Stimulated activated CD4-positive, alpha-beta T cell treated with anti-CD3 and anti-CD28 coated beads, Interleukin-2, amount 100 ng/mL, for 24 hours (primary cell): ENCODE measurements at places on chromosomes 3 and 15.

DNA sequence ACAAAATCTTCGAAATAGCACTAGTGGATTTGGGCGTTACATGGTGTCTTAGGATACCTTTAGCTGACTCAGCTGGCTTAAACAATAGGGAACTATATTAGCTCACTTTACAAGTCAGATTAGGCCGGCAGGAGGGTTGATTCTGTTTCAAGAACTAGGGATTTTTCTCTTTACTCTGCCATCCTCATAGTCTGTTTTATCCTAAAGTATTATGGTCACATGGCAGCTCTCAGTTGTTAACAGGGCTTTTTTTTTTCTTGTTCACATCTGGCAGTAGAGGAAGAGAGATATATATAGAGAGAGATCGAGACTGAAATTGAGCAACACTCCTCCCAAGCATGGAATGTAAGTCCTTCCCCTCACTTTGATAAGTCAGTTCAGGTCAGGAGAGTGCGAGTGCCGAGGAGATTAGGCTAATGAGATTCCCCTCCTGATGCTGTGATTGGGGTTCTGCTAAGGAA is 32.9 kb downstream of the CHP1 start:
- no peak for DNase-seq

- DNase-seq = no peak
These were observed 19.8 kb upstream of the LOXL1 start for GRCh38 chr15:73906346-73907034.

DNA sequence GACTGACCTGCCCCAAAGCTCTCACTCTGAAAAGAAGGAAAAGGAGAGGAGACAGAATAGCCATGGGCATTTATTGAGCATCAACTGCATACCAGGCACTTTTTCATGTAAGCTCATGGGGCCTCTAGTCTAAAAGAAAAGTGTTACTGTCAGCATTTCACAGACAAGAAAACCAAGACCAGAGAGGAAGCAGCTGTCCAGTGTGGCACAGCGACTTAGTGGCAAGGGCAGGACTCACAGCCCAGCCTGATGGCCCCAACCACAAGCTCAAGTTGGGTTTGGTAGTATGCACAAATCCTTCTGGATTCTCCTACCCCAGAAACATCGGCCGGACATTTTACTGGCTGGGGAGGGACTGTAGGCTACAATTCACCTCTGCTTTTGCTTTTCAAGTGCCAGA is 5.8 kb downstream of the EFCC1 start:
- DNase-seq = no peak

DNA sequence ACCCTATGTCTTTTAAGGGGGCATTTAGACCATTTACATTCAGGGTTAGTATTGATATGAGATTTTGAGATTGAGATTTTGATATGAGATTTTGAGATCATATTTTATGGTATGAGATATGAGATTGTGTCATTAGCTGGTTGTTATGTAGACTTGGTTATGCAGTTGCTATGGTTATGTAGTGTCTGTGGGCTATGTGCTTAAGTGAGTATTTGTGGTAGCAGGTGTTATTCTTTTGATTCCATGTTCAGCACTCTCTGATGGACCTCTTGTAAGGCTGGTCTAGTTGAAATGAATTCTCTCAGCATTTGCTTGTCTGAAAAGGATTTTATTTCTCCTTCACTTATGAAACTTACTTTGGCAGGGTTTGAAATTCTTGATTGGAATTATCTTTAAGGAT is 225.4 kb downstream of the SATB1 start:
- DNase-seq = no peak

GRCh38 chr3:158352551-158352950 is 218.4 kb upstream of the MLF1 start:
- no peak for DNase-seq

DNA sequence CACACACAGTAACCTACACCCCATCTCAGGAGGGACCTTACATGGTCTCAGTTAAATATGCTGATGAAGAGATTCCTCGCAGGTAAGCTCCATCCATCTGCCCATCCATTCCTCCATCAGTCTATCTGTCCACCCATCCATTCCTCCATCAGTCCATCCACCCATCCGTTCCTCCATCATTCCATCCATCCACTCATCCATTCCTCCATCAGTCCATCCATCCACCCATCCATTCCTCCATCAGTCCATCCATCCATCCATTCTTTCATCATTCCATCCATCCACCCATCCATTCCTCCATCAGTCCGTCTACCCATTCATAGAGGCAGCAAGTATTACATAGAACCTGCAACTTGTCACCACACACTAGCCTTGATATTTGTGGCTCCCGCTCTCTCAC is 77.9 kb downstream of the DNASE1L3 start:
- DNase-seq = no peak

DNA sequence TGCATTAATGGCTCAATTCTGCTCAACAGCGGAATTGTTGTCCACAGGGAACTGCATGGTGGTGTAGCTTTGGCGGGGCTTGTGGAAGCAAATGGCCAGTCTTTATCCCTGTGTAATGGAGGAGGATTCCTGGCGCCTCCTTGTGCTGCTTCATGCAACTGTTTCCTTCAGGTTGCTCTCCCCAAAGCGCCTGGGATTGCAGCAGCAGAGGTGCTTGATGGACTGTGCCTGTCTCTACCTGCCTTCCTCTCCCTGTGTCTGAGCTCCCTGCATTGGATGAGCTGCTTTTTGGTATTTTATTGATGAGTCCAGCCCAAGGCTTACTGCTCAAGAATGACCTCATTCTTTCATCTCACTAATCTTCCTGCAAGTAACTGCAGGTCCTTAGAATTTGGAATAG is 72.9 kb upstream of the NDN start:
- DNase-seq = no peak

DNA sequence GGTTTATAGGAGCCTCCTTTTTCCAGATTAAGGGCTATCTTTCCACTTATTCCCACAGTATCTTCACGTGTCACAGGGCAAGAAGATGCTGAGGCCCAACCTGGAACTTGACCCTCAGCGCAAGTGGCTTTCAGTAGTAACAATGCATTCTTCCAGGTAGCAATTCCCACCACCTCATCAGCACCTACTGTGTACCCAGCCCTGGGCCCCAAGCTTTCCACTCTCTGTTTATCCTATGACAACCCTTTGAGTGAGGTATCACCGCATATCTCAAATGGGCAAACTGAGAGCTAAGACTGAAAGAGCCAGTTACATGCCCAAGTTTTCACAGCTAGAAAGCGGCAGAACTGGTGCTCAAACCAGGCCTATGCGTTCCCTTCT is 88.2 kb downstream of the CPN2 start:
- DNase-seq = no peak

GRCh38 chr15:101676921-101677329 is 24.7 kb upstream of the TM2D3 start:
- no peak for DNase-seq

GRCh38 chr15:93241696-93242585 is 152.9 kb upstream of the RGMA start:
- no peak for DNase-seq

GRCh38 chr3:171932153-171932611 is 89.0 kb downstream of the TMEM212 start:
- DNase-seq = no peak

- no peak for DNase-seq
These were observed 15.3 kb downstream of the NR2F2 start for GRCh38 chr15:96345560-96346399.

GRCh38 chr3:16881896-16882630 is 2.7 kb upstream of the PLCL2 start:
- DNase-seq = no peak

DNA sequence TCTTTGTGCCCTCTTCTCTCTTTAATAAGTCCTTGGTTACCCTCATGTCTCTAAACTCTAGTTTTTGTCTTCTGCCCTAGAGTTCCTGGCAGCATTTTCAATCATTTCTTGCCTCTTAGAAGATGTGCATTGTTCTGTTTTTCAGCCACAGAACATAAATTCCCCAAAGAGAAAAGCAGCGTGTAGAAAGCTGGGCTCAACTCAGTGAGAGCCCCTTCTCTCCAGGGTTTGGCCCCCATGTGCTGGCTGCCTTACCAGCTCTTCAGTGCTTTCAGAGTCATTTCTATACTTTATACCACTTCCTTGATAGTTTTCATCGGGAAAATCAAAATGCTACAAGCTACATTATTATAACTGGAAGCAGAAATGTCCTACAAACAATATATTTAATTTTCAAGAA is 369.1 kb upstream of the GRM7 start:
- no peak for DNase-seq

DNA sequence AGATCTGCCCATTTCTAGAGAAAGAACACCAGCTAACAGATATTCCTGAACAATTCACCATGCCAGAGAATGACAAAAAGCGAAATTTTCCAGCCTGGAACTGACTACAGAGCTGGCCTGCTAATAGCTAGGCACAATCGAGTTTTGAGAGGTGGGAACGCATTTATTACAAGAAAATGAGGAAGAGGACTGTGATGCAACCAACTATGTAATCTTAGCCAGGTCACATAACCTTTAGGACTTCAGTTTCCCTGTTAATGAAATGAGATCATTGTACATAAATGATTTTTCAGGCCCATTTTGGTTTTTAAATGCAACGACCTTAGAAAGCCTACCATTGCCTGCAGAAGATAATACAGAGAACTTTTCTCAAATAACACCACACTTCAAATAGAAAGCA is 72.1 kb upstream of the SETMAR start:
- no peak for DNase-seq

DNA sequence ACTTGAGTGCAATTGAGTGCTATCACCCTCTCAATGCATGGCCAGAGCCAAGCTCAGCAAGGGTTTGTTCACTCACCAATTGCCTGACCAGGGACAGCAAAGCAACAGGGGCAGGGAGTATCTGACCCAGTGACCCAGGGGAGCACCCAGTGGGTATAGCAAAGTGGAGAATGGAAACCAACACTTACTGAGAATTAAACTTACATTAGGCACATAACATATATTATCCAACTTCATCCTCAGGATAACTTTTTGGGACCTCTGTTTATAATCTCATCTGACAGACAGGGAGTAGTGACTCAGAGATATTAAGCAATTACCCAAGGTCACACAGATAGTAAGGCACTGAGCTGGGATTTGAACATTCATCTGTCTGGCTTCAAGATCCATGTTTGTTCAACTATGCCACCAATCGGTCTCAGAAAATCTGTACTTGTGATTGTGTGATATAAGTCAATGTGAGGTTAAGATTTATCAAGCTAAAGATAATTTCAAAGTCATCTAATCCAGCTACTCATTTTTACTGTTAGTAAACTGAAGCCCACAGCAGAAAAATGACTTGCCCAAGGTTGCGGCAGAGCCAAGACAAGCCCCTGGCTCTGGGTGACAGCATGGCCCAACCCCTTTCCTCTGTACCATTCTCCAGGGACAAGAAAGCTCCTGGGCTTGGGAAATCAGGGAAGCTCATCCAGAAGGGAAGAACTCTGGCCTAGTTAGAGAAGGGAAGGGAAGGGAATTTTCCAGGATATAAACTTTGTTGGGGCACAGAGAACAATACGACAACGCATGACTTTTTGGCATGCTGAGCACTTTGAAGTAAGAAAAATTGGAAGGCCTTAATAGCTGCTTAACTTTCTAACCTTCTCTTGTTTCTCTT is 138.0 kb upstream of the SMAD3 start:
- no peak for DNase-seq

GRCh38 chr15:90345857-90346256 is 6.2 kb upstream of the ZNF774 start:
- DNase-seq = no peak

- DNase-seq = no peak
These were observed 60.2 kb downstream of the IL16 start for GRCh38 chr15:81256916-81257315.

GRCh38 chr15:68610825-68611224 is 32.0 kb downstream of the CORO2B start:
- no peak for DNase-seq

DNA sequence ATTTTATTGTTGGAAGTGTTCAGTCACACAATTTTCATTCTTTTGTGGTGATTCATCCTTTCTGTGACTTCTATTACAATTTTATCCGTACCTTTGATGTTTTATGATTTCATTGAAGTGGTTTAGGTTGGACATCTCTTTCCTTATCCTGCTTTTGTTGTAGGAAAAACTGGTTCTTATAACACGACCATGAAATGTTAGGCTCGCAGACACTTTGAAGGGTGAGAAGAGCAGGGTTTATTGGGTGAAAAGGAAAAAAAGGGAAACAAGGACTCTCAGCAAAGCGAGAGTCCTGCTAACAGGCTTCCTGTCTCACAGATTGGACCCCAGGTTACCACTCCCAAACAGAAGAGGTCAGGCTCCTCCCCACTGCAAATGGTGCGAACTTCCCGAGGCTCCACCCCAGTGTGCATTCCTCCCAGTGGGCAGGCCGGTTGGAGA is 257.4 kb downstream of the STXBP5L start:
- no peak for DNase-seq

GRCh38 chr3:72722930-72723726 is 125.1 kb downstream of the SHQ1 start:
- no peak for DNase-seq

DNA sequence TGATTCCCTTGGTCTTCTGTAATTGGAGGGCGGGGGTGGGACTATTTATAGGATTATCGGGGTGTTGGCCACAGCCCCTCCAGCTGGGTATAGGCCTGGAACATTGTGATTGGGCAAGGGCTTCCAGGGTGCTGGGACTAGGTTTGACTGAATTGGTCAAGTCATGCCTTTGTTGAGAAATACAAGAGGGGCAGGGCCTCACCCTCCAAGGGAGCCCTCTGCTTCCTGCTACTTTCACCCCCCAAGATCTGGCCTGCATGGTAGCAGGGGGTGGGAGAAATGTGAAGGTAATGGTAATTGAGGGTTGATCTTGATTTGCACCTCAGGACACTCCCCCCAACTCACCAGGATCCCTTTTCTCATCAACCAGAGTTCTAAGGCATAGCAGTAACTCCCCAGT is 25.2 kb downstream of the TRIM71 start:
- DNase-seq = no peak

- DNase-seq = no peak
These were observed 37.0 kb downstream of the CHDH start for GRCh38 chr3:53809267-53809666.

- DNase-seq = peak; percentile 28
These were observed 455.0 kb upstream of the THBS1 start for GRCh38 chr15:39125904-39126303.

DNA sequence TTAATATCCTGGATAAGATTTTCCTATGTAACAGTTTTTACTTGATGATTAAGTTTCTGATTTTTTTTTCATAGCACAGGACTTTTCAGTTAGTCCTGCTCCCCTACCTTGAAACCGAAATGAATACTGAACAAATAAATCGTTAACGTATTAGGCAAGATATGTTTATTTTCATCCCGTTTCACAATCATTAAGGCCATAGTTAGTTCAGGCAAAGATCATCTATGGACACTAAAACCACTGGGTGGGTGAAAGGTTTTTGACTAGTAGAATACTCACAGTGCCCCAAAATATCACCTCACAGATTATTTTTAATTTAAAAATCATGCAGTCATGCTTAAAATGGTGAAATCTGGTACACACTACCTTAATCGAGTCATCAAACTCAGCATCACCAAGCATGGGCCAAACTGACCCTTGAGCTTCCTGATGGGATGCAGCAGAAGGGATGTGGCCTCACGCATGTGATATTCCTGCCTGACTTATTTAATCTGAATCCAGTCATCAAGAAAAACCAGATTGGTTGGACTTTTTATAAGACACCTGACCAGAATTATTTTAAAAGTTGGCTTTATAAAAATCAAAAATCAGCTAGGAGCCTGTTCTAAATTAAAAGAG is 365.0 kb downstream of the LPP start:
- DNase-seq = no peak
